ENCODE measurements at places on chromosomes 13 and 19.

- no peak for DNase-seq
These were observed 999 bp upstream of the ZNF264 start for GRCh38 chr19:57190301-57190700.

- no peak for DNase-seq
These were observed 3.1 kb downstream of the FPR3 start for GRCh38 chr19:51798062-51798461.

GRCh38 chr19:7905268-7905667 is 1.6 kb downstream of the MAP2K7 start:
- DNase-seq: no peak

- DNase-seq: no peak
These were observed 16.8 kb upstream of the FFAR2 start for GRCh38 chr19:35431145-35431807.

- peak; percentile 60 for DNase-seq
These were observed 26.1 kb upstream of the CYP2A7 start for GRCh38 chr19:40907968-40908735.

DNA sequence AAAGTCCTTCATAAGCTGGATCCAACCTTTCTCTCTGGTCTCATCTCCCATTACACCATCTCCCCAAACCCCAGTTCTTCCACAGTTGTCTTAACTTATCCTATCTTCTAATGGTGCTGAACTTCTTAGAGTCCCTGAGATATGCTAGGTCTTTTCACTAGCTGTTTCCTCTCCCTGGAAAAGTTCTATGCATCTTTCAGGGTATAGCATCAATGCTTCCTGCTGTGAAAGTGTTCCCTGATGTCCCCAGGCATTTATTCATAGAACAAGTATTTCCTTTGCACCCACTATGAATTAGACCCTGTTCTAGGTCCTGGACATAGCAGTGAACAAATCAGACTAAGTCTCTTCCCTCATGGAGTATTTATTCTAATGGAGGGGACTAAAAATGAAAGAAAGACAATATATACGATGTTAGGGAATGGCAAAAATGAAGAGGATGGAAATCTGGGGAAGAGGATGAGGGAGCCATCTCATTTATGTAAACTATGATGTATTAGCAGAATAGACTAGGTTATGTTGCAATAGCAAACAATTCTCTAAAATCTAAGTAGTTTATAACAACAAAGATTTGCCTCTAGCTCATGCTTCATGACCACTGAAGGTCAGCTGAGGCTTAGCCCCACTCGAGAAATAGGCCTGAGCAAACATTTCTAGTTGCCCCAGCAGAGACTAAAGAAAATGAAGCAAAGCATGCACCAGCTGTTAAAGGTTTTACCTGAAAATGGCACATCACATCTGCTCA is 120.0 kb downstream of the CYSLTR2 start:
- DNase-seq: no peak

- DNase-seq: no peak
These were observed 102.5 kb downstream of the ARHGEF7 start for GRCh38 chr13:111217641-111218040.

GRCh38 chr19:49533551-49534488 is 6.0 kb downstream of the RCN3 start:
- DNase-seq: peak; percentile 78

DNA sequence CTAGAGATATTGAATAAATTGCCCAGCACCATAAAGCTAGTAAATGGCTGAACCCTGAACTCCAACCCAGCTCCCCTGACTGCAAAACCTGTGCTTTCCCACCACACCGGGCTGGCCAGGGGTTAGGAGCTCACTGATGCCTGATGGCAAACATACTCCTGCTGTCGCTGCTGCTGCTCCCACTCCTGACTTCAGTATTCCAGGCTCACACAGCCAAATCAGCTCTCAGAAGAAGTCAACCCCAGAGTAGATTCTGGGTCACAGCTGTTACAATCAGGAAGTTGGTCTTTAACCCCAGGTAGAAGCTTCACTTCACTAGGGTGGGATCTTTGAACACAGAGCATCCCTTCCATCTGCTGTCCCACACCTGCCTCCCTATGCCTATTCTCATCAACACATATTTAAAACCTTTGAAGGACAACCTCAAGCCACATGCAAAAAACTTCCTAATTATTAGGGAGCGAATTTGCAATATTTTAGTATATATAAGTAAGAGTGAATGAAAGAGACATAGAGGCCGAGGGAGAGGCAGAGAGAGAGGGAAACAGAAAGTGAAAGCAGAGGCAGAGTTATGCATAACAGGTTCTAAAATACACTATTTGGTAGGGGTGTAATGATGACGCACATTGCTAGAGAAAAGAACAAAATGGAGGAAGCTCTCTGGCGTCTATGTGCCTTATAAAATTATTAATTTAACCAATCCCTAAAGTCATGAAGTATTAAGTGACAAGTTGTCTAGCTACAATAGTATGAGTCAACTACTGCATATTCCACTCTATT is 99.4 kb upstream of the SERP2 start:
- DNase-seq: no peak

- DNase-seq: no peak
These were observed 20.4 kb upstream of the ZNF91 start for GRCh38 chr19:23415561-23416191.

- no peak for DNase-seq
These were observed 27.6 kb upstream of the MAP3K10 start for GRCh38 chr19:40163541-40164129.

- no peak for DNase-seq
These were observed 14.7 kb downstream of the GADD45B start for GRCh38 chr19:2490659-2491058.

GRCh38 chr13:33110713-33111413 is 94.6 kb downstream of the KL start:
- DNase-seq: no peak

GRCh38 chr13:109747524-109747923 is 38.9 kb downstream of the IRS2 start:
- no peak for DNase-seq

- DNase-seq: no peak
These were observed 6.6 kb upstream of the FBXW9 start for GRCh38 chr19:12703046-12703445.

DNA sequence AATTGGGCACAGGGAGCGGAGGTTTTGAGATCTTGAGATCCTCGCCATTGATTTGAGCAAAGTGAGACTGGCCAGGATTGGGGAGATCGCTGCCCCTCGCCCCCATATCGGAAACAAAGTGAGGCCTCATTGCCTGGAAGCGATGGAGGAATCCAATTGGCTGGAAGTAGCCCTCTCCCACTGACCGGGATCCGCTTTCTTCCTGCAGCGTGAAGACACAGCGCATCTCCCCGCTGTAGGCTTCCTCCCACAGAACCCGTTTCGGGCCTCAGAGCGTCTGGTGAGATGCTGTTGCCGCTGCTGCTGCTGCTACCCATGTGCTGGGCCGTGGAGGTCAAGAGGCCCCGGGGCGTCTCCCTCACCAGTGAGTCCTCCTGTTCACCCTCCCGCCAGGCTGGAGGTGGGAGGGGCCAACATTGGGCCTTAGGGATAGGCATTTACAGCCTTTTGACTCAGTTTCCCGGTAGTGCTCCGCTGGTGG is 438 bp downstream of the PRKCSH start:
- peak; percentile 12 for DNase-seq

DNA sequence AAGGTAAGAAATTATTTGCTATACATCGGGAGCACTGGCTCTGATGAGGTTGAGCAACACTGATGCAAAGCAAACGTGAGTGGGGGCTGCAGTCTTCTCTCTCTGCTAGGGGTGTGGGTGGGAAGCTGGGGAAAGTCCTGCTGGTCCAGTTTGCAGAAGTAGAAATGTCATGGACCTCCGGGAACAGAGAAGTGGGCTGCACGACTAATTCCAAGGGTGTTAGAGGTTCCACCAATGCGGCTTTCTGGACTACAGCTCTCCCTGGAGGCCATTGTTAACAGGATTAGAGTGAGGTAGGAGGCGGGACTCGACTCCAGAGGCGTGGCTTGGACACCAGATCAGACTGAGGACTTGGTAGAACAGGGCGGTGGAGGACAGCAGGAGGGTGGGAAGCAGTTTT is 5.7 kb upstream of the FBXO27 start:
- DNase-seq: no peak

- DNase-seq: no peak
These were observed 8.7 kb downstream of the PDE4A start for GRCh38 chr19:10428996-10429381.

DNA sequence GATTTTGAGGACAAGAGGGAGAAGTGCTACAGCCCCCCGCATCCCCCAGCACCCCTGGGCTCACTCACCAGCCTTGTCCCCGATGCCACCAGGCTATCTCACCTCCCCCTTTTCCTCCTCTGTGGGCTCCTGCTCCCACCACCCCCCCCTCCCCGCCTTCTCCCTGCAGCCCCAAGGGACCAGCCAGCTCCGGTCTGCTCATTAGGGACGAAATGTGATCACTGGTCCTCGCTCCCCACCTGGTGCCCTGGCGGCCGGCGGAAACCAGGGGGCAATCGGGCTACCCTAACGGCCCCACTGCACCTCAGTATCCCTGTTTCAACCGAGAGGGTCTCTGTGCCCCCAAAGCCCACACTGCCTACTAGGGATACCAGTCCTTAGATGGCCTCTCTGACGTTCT is 2.7 kb downstream of the GPR4 start:
- DNase-seq: no peak

DNA sequence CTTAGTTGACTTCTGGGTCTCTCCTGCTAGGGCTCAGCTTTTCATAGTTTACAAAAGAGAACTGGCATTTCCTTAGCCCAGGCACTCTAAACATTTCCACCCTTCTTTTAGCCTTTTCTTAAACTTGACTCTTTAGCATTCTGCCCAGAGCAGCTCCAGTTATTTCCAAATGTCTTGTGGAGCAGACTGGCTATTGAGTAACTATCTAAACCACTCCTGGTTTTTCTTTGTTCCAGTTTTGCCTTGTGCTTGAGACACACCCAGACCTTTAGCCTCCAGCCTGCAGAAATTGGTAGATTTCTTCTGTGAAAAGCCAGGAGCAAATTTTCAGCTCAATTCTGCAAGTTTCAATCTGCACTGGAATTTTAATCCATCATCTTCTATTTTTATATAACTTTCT is 1813.1 kb downstream of the OLFM4 start:
- DNase-seq: no peak

- no peak for DNase-seq
These were observed 65.2 kb upstream of the TNFRSF19 start for GRCh38 chr13:23505007-23505406.

- no peak for DNase-seq
These were observed 13.0 kb upstream of the KCNN1 start for GRCh38 chr19:17953869-17954268.

DNA sequence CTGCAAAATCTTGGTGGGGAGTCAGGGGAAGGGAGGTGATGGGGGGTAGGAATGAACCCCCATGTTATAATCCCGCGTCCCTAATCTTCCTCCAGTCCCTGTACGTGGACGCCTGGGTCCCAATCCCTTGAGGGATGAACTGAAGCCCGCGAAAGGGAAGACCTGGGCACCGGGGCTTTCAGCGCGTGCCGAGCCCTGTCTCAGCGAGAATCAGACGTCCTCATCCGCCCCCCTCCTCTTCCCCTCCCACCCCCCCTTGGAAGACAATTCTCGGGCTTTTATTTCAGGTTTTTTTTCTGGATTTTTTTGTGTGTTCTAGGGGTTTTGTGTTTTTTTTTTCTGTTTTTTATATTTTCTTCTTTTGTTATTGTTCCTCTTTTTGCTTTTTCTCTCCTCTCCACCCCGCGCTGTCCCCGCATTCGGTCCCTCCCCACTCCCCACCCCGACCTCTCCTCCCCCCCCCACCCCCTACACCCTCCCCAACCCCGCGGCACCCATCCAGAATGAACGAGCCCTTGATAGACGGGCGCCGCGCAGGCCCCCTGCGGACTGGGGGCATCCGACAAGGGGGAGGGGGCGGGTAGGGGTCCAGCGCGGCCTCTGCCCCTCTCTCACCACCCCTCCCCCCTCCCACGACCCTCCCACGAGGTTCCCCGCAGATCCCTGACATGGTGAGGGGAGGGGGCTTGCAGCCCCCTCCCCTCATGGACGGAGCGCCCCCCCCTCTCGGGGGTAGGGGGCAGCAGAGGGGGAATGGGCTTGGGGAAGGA is 10.3 kb downstream of the C19orf81 start:
- DNase-seq: no peak
